ENCODE measurements at places on chromosomes 1 and 21.

- DNase-seq = no peak
Observed at GRCh38 chr1:147185432-147185831, 13.2 kb upstream of the PRKAB2 start.

DNA sequence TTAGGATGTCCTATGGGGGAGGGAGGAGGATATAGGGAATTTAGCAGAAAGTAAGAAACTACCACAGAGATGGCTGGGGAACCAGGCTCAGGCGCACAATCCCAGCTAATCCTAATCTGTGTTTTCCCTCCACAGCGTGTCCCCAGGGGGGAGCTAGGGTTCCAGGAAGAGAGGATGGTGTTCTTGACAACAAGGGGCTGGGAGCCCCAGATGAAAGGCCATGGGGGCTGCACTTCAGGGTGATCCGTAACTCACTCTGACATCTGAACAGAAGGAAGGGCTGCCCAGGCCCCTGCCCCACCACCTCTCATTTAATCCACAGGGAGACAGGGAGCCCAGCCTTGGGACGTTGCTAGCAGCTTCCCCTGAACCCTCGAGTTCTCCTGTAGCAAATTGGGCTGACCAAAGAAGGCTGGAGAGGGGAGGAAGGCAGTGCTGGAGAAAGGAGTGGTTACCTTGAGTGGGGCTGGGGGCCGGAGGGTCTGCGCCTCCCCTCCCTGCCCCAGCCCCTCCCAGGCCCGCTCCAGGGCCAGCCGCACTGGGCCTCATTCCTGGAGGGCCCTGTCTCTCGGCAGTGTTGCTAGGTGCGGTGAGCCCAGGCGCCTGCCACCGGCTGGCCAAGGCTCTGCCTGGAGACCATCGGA lies 131.7 kb downstream of the TMEM53 start:
- no peak for DNase-seq

- DNase-seq = no peak
Observed at GRCh38 chr1:83741348-83741747, 257.6 kb downstream of the TTLL7 start.

- no peak for DNase-seq
Observed at GRCh38 chr21:45859762-45860357, 121.7 kb upstream of the COL6A1 start.

DNA sequence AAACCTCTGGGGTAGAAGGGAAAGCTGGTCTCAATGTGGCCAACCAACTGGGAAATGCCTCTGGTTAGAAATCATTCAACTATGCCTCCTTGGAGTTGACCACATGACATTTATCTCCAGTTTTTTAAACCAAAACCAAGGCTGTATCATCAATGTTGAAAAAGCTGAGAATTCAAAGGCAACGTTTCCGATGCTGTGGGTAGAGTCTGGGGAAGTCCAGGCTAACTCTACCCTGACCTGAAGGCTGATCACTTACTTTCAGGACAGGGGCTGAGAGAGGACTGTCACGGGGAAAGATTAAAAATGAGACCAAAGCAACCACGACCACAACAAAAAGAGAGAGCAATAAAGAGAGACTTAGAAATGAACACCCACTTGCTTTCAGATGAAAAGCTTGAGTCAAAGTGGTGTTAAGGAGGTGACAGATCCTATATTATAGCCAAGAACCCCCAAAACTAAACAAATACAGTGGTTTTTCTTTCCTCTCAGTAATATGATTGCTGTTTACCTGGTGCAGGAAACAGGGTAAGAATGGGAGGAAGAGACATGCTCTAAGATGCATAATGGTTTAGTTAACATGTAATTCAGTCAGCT lies 90.8 kb upstream of the TNFSF4 start:
- DNase-seq = no peak

GRCh38 chr1:48741380-48741779 lies 35.3 kb downstream of the BEND5 start:
- DNase-seq = no peak
